ENCODE measurements at places on chromosomes 7 and 10. TPM values are rescaled to one million over a fixed set of nuclear protein-coding genes. Genes with fewer than 3 reads are reported as not detected.

DNA sequence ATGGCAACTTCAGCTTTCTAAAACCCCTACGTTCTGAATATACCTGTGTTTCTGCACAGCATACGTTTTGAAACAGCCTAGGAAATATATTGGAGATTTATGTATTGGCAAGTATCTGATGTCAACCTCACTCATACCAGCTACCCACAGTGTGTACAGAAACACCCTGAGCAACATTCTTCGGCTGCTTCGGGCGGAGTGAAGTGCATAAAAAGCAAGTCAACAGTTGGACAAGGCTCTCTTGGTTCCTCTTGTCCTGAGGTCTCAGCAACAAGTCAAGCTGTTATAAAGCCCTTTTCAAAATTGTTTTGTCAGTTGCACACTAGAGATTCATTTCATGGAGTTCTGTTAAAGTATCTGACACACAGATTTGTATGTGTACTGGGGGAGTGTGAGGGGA, 40.0 kb upstream of the PAPSS2 start:
- H3K27ac ChIP-seq, result no peak overlapping the region
- no peak overlapping the region for H3K4me3 ChIP-seq
- no peaks in the 10 kb centered on the region for H3K4me1 ChIP-seq
- no peak for DNase-seq

GRCh38 chr7:45221896-45222604, 64.5 kb downstream of the RAMP3 start:
- no peaks in the 10 kb centered on the region for H3K27me3 ChIP-seq
- no peak overlapping the region for H3K4me3 ChIP-seq
- H3K36me3 ChIP-seq, result no peaks in the 10 kb centered on the region
- no peak overlapping the region for H3K27ac ChIP-seq

- H3K4me3 ChIP-seq, result no peak overlapping the region
- H3K4me1 ChIP-seq, result peaks cover 11% of the 10 kb centered on the region
- no peaks in the 10 kb centered on the region for H3K36me3 ChIP-seq
- H3K27ac ChIP-seq, result no peak overlapping the region
- H3K27me3 ChIP-seq, result no peaks in the 10 kb centered on the region
Observed at GRCh38 chr10:124384591-124385190, 34.0 kb downstream of the OAT start.

The CCNY gene
- 35.6 TPM for total RNA-seq

DNA sequence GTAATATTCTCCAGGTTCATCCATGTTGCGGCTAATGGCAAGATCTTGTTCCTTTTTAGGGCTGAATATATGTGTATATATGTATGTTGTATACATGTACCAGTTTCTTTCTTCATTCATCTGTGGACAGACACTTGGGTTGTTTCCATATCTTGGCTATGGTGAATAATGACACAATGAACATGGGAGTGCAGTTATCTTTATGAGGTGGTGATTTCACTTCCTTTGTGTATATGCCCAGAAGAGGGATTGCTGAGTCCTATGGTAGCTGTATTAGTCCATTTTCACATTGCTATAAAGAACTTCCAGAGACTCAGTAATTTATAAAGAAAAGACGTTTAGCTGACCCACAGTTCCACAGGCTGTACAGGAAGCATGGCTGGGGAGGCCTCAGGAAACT, 17.1 kb upstream of the TSPAN15 start:
- no peak overlapping the region for H3K4me3 ChIP-seq
- no peak overlapping the region for H3K27ac ChIP-seq
- no peaks in the 10 kb centered on the region for H3K36me3 ChIP-seq

- no peak overlapping the region for H3K27ac ChIP-seq
- H3K4me1 ChIP-seq, result no peaks in the 10 kb centered on the region
- no peaks in the 10 kb centered on the region for H3K36me3 ChIP-seq
Observed at GRCh38 chr7:379456-380138, 89.6 kb downstream of the FOXL3 start.

DNA sequence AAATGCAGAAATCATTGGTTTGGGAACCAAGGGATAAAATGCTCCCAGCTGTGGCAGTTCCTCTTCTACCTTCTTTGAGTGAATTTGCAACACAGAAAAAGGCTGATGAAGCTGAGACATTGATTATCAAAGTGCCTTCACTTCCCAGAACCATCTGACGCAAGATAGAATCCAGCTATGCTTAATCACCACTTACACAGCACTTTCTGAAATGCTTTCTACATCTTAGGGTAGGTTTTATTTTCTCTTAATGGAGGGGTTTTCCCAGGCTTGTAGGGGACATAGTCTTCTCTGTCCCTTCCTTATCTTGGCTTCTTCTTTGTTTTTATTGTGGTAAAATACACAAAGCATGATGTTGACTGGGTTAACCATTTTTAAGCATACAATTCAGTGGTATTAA, 332.6 kb upstream of the ZNF32 start:
- no peaks in the 10 kb centered on the region for H3K4me1 ChIP-seq
- no peak overlapping the region for H3K27ac ChIP-seq
- no peak for DNase-seq
- no peak overlapping the region for H3K4me3 ChIP-seq

The SPDYE9 gene
- not detected for total RNA-seq

GRCh38 chr10:104336821-104337467, 1.3 kb downstream of the ITPRIP start:
- peak overlapping the region; percentile 97 for H3K4me3 ChIP-seq
- H3K36me3 ChIP-seq, result peaks cover 15% of the 10 kb centered on the region
- no peak for DNase-seq
- H3K27me3 ChIP-seq, result no peaks in the 10 kb centered on the region
- H3K27ac ChIP-seq, result peak overlapping the region; percentile 100

The CAMK1D gene
- total RNA-seq, result 27.2 TPM

DNA sequence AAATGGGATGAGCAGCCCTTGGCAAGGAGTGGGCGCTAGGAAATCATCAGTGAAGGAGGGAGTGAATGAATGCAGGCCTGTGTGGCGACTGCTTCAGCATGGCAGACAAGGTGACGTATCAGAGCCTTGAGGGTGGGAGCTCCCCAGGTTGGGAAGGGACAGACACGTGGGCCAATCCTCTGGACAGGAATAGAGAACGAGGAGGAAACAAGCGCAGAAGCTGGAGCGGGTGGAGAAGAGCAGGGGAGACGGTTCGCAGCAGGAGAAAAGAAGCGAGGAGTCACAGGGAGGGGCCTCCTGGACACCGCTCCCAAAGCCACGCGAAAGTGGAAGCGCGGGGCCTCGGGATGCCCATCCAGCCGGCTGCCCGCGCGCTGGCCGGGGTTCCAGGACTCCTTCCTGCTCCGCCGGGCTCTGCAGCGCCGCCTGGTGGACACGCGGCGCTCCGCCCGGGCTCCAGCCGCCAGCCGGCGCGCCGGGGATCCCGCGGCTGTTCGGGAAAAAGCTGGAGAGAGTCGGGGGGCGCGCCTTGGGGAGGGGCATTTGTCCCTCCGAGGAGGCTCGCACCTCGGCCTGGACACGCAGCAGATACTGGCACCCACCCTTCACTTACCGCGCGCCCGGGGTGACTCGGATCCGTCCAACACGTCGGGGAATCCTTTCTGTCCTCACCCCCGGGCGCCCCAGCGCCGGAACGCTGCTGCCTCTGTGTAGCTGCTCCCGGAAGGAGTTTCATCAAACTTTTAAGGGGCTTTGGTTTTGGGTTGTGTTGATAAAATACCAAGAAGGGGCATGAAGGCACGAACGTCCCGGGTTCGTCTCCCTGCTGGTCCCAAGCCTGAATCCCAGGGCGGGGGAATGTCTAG, 6.3 kb downstream of the ZNF503 start:
- peak; percentile 63 for DNase-seq
- no peaks in the 10 kb centered on the region for H3K27me3 ChIP-seq
- H3K27ac ChIP-seq, result peak overlapping the region; percentile 98
- H3K4me3 ChIP-seq, result peak overlapping the region; percentile 40

DNA sequence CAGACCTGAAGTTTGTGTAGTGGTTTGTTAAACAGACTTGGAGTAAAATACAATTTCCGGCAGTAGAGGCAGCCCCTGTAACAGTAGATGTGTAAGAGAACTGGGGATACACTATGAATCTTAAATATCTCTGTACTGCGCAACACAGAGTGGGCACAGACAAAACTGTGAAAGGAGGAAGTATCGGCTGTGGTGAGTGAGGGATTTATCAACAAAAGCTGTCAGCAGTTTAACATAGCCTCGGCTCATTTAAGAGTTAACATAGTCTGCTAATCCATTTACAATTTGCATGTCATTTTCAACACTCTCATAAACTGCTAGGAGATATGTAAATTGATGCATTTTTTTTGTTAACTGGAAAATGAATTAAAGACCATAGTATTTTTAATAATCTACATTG, 225.2 kb downstream of the ZWINT start:
- no peaks in the 10 kb centered on the region for H3K27me3 ChIP-seq
- no peaks in the 10 kb centered on the region for H3K4me1 ChIP-seq
- no peak overlapping the region for H3K4me3 ChIP-seq
- no peaks in the 10 kb centered on the region for H3K36me3 ChIP-seq

The MUC12 gene
- total RNA-seq, result not detected

DNA sequence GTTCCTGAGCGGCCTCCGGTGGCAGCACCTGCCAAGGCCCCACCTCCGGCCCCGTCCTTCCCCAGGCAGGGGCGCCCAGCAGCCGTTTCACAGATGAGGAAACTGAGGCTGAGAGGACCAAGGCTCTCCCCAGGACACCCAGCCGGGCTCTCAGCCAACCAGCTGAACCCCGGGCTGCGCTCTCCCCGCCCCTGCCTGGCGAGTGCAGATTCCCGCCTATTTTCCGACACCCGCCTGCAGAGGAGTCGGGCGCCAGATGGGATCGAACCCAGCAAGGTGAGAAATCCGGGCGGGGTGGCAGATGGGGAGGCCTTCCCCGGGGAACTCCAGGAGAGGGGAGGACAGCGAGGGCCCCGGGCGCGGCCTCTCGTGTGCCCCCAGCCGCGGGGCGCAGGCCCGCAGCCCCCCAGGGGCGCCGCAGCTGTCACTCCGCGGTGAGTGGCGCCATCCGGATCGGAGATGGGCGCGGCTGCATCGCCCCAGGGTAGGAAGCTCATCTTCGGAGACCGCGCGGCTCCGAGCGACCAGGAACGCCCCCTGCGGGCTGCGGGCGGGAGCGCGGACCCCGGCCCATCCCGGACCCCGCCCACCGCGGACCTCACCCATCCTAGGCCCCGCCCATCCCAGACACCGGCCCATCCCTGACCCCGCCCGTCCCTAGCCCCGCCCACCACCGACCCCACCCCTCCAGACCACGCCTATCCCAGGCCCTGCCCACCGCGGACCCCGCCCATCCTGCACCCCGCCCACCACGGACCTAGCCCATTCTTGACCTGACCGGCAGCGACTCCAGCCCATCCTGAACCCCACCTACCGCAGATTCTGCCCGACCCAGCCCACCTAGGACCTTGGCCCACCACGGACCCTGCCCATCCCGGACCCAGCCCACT, 90.3 kb downstream of the MICALL2 start:
- no peaks in the 10 kb centered on the region for H3K36me3 ChIP-seq
- no peak for DNase-seq
- H3K4me1 ChIP-seq, result peaks cover 8% of the 10 kb centered on the region

Measured in right atrium auricular region (tissue), 2 donors.